ENCODE measurements at places on chromosomes 12 and 14. TPM values are rescaled to one million over a fixed set of nuclear protein-coding genes. Genes with fewer than 3 reads are reported as not detected.

The TGFB3 gene
- 5.1 TPM for total RNA-seq

The DEGS2 gene
- total RNA-seq = not detected

The ACVRL1 gene
- total RNA-seq = 3.9 TPM

The ADGRD1 gene
- total RNA-seq = 0.05 TPM

The RTL1 gene
- under 0.01 TPM for total RNA-seq
